ENCODE measurements at places on chromosomes 5 and 9. TPM values are rescaled to one million over a fixed set of nuclear protein-coding genes. Genes with fewer than 3 reads are reported as not detected.

Gene PCDHB12
- polyA plus RNA-seq: 1.2 TPM

Gene TAF11L10
- not detected for polyA plus RNA-seq

Gene TBC1D13
- polyA plus RNA-seq: 16.2 TPM

Gene HACD4
- polyA plus RNA-seq: 2.4 TPM

Gene LEAP2
- 1.1 TPM for polyA plus RNA-seq

Gene KIF4B
- not detected for polyA plus RNA-seq

Gene FST
- polyA plus RNA-seq: 11.5 TPM

Gene RASGEF1C
- 0.09 TPM for polyA plus RNA-seq

Gene MYMK
- polyA plus RNA-seq: not detected

Gene ADGRV1
- 1.6 TPM for polyA plus RNA-seq

Gene BRINP1
- polyA plus RNA-seq: not detected

Gene OSMR
- 59.2 TPM for polyA plus RNA-seq

Gene PCDHA7
- 0.14 TPM for polyA plus RNA-seq

Gene RFESD
- 2.1 TPM for polyA plus RNA-seq

Gene FOXD1
- polyA plus RNA-seq: 0.34 TPM

Gene GAPVD1
- 6.2 TPM for polyA plus RNA-seq

Gene PCA3
- 0.11 TPM for polyA plus RNA-seq

Gene SURF6
- 14.1 TPM for polyA plus RNA-seq

Gene INSL6
- not detected for polyA plus RNA-seq
